ENCODE measurements at places on chromosomes 6 and 20.

- DNase-seq = no peak
Observed at GRCh38 chr6:4067673-4068072, 11.3 kb downstream of the FAM217A start.

DNA sequence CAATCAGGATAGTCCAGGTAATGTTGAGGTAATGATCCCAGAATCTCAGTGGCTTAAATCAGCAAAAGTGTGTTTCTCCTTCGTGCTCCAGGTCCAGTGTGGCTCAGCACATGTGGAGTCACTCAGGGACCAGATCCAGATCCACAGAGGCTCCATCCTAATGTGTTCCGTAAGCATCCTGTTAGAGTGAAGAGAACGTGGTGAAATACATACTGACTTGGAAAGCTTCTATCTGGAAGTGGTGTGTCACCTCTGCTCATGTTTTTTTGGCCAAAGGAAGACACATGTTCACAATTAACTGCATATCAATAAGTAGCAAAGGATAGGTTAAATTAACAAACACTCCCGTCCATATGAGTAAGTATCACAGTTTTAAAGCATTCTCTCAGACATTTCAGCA lies 26.8 kb upstream of the PREP start:
- DNase-seq = no peak

GRCh38 chr20:1870792-1871550 lies 24.2 kb upstream of the SIRPA start:
- DNase-seq = no peak

DNA sequence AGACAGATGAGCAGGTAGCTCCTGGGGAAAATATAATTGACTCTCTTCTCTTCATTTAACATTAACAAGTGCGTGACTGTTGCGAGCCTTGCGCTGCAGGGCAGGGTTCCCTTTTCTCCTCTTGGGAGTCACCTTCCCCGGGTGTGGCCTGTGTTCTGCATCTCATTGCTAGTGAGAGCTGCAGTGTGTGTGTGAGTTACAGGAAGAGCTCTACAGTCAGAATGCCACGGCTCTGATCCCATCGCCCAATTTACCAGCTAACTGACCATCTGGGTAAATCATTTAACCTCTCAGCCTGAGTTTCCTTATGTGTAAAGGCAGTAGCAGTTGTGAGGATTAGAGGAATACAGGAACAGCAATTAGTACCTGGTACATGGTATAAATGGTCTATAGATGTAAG lies 106.8 kb upstream of the NUP153 start:
- no peak for DNase-seq

GRCh38 chr20:62496568-62497218 lies 20.9 kb upstream of the GATA5 start:
- no peak for DNase-seq

GRCh38 chr20:11094196-11094595 lies 420.4 kb upstream of the JAG1 start:
- no peak for DNase-seq

- no peak for DNase-seq
Observed at GRCh38 chr6:125781314-125781868, 9.4 kb upstream of the NCOA7 start.

GRCh38 chr6:79586548-79586947 lies 44.6 kb upstream of the SH3BGRL2 start:
- DNase-seq = no peak

DNA sequence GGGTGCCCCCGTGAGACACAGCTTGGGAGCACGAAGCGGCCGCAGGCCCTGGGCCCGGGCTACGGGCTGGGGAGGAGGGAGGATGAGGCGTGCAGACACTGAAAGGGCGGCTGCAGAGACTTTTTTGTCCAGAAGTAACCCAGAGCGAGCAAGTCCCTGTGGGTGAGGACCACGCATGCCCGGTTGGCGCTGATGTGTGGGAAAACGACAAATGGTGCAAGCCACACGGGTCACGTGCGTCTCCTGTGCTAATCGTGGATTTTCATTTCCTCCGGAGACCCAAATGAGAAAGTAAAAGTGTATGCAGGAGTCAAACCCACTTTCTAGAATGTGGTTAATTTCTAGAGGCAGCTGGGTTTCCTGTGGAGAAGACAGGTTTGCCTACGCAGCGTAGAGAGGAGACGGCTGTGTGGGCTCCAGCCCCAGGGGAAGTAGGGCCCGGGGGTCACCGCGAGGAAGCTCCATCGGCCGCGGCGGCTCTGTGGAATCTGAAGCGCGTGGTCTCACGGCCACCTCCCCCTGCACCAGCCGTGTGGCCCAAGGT lies 19.0 kb downstream of the DLL1 start:
- DNase-seq = no peak

DNA sequence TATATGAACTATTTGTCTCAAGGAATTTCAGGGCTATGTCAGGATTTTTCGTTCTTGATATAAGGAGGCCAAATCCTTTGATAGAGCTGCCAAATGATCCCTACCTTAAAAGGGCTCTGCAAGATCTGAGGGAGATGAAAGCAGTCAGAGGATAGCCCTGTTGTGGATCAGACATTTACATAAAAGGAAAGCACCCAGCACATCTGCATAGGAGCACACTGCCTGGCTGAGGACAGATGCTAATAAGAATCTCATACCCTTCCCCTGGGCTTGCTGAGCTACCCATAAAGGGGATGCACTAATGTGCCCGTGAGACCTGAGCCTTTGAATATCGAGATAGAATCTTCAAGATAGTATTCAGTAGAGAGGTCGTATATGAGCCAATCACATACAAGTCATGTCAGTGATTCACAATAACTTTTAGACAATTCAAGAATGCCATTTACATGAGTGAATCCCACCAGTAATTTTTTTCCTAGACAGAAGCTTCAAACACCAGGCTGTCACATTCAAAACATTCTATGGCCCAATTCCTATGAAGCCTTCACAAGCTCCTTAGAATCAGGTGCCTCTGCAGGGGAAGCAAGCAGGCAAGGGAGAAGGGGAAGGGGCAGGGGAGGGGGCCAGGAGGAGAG lies 71.1 kb downstream of the STMND1 start:
- no peak for DNase-seq

- DNase-seq = no peak
Observed at GRCh38 chr20:53736757-53737395, 143.2 kb upstream of the ZNF217 start.
